Epithelial cell of proximal tubule (primary cell): ENCODE measurements at places on chromosomes 2 and 18.
A peak's percentile ranks its signal among the peaks of the same experiment; 100 is the strongest.

GRCh38 chr2:196291426-196291825 lies 120.0 kb upstream of the STK17B start:
- no peak for DNase-seq

DNA sequence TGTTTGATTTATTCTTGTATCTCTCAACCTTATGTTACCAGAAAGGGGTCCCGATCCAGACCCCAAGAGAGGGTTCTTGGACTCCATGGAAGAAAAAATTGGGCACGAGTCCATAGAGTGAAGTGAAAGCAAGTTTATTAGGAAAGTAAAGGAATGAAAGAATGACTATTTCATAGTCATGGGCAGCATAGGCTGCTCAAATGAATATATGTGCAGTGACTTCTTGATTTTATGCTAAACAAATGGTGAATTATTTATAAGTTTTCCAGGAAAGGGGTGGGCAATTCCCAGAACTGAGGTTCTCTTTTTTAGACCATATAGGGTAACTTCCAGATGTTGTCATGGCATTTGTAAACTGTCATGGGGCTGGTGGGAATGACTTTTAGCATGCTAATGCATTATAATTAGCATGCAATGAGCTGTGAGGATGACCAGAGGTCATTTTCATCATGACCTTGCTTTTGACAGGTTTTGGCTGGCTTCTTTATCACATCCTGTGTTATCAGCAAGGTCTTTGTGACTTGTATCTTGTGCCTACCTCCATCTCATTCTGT lies 832.4 kb upstream of the CDH2 start:
- no peak for DNase-seq

DNA sequence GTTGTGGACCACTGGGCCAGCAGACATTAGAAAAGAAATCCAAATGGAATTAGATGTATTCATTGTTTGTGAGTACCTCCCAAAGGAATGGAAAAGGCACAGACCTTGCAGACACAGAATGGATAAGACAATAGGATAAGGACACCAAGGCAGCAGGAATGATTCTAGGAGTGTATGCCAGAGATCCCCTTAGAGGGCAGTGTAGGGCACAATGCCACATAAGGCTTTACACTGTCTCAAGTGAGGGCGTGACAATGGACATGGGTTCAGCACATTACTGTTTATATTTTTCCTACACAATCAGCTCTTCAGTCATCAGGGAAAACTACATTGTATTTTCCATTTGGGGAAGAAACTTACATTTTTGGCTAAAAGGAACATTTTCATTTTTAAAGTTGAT lies 250.9 kb downstream of the PTH2R start:
- no peak for DNase-seq

DNA sequence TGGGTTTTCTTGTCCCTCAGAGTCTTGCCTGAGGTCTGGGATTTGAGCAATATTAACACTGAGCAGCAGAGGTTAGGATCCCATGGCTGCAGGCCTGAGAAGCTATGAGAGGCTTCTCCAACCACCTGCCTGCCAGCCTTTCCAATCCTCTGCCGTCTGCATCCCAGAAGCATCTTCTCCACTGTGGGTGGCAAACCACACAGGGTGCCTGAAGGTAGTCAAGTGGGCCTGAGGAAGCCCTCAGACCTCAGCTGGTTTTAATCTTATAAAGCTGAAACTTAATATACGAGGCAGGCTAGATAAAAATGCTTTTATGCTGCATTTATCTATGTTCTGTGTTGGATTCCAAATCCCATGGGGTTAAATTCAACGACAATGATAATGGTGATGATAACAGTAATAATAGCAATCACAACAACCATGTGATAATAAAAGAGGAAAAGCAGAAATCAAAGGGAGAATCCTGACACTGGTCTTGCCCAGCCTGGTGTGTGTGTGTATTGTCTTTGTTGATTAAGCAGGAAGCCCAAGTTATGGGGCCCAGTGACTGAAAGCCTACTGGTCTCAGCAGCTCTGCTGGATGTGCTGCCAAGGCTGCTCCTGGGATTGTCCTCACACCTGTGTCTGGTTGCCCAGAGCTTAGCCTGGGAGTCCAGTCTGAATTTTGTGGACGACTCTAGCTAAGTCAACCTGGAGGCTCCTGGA lies 59.7 kb upstream of the LDAH start:
- DNase-seq = no peak

DNA sequence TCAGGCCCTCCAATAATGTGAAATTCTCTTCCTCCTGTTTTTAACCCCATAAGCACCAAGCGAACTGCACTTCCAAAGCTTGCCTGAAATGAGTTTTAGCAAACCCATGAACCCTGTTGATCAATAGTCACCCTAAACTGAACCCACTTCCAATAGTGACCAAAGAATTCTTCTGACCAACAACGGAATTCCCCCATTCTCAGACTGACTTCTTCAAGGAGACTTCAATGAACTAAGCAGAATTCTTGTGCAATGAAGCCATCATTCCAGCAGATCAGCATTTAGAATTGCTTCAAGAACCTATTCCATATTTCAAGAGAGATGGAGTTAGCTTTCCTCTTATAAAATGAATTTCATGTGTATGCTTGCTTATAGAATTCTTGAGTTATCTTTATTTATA lies 176.9 kb upstream of the FN1 start:
- peak; percentile 91 for DNase-seq
